Right lung (tissue), 10 donors: ENCODE measurements at places on chromosomes 13 and 19. TPM values are rescaled to one million over a fixed set of nuclear protein-coding genes. Genes with fewer than 3 reads are reported as not detected.

DNA sequence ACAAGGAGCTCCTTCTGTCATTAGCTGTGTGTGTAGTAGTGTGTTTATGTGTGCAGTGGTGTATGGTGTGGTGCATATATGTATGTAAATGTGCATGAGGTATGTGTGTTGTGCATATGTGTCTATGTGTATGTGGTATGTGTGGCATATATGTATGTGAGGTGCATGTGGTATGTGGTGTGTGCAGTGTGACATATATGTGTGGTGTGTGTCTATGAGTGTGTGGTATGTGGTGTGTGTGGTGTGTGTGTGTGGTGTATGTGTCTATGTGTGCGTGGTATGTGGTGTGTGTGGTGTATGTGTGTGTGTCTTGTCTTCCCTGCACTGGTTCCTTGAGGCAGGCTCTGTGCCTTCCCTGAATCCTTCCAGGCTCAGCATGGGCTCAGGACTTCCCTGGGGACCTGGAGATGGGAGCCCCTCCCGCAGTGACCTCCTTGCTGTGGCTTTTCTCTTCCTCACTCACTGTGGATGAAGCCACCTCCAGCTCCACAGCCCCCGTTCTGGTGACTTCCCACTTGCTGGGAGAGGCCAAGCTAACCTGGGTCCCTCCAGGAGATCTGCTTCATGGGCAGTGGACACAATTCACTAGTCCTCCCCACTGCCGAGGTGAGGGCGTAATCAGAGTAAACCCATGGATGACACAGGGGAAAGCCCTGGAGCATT, 64.2 kb downstream of the CCDC70 start:
- DNase-seq: no peak

- no peak for DNase-seq
These were observed 91.8 kb downstream of the COL4A2 start for GRCh38 chr13:110398564-110399507.

GRCh38 chr13:55553701-55554100, 1587.0 kb upstream of the PRR20A start:
- no peak for DNase-seq

DNA sequence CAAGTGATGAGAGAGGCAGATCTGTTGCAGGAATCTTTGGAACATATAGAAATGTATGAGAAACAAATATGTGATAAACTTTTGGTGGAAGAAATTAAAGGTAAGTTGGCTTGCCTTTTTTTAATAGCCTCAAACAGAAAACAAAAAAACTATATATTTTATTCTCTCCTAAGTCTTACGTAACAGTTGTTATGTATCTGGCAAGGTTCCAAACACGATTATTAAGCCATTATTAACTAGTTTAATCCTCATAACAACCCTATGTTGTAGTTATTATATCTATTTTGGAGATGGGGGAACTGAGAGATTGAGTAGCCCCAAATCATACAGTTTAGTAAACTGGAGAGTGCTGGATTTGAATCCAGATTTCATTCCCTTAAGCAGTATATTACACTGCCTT, 14.7 kb downstream of the NAA16 start:
- peak; percentile 15 for DNase-seq

GRCh38 chr13:36148446-36148845, 17.3 kb upstream of the DCLK1 start:
- no peak for DNase-seq

GRCh38 chr13:87894059-87894458, 222.9 kb downstream of the SLITRK5 start:
- no peak for DNase-seq

DNA sequence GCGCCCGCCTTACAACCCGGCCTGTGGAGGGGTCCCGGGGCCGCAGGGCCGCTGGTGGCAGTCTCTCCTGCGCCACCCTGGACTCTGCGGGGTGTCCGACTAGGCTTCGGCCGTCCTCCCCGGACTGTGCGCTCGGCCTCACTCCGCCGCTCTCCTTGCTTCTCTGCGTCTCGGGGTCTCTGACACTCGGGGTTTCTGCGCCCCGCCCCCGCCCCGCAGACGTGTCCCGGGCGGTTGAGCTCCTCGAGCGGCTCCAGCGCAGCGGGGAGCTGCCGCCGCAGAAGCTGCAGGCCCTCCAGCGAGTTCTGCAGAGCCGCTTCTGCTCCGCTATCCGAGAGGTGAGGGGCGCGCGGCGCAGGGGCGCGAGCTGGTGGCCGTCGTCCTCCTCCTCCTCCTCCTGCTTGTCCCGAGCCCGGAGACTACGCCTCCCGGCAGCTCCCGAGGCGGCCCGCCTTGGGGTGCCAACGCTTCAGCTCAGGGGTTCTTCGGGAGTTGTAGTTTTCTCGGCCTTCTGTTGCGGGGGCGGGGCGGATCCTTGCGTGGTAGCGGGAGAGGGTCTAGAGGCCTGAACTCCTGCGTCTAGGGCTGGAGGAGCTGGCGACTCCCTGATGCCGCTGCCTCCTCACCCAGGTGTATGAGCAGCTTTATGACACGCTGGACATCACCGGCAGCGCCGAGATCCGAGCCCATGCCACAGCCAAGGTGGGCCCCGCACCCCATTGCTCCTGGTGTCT, 627 bp downstream of the LIN7B start:
- peak; percentile 54 for DNase-seq

- no peak for DNase-seq
These were observed 7.2 kb downstream of the ZNF708 start for GRCh38 chr19:21321996-21322395.

DNA sequence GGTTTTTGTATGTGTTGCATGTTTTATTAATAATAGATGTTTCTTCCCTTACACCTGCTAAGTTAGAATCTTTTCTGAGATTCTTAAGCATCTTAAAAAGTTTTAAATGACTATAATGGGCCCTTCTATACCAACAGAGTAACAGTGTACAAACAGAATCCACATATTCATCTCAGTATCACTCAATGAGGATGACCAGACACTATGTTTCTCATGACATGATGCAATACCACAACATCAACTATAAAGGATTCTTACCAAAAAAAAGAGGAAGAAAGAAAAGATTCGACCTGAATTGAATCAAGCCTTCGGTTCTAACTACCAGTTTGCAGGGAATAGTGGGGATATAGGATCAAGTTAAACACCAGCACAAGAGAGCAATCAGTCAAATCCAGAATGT, 56.5 kb downstream of the INTS6 start:
- no peak for DNase-seq

DNA sequence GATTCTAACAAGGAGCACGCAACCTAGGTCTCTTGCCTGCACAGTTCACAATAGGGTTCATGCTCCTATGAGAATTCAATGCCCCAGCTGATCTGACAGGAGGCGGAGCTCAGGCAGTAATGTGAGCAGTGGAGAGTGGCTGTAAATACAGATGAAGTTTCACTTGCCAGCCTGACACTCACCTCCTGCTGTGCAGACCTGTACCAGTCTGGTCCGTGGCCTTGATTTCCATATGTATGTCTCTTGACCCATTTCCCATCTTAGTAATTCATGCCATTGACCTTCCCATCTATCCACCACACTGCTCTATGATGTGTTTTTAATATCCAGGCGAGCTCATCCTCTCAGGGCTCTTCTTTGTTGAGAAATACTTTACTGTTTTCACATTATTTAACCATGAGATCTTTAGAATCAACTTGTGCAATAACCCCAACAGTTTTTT, 95.2 kb downstream of the LRCH1 start:
- no peak for DNase-seq

- no peak for DNase-seq
These were observed 9.8 kb upstream of the MARCHF2 start for GRCh38 chr19:8403098-8403819.

DNA sequence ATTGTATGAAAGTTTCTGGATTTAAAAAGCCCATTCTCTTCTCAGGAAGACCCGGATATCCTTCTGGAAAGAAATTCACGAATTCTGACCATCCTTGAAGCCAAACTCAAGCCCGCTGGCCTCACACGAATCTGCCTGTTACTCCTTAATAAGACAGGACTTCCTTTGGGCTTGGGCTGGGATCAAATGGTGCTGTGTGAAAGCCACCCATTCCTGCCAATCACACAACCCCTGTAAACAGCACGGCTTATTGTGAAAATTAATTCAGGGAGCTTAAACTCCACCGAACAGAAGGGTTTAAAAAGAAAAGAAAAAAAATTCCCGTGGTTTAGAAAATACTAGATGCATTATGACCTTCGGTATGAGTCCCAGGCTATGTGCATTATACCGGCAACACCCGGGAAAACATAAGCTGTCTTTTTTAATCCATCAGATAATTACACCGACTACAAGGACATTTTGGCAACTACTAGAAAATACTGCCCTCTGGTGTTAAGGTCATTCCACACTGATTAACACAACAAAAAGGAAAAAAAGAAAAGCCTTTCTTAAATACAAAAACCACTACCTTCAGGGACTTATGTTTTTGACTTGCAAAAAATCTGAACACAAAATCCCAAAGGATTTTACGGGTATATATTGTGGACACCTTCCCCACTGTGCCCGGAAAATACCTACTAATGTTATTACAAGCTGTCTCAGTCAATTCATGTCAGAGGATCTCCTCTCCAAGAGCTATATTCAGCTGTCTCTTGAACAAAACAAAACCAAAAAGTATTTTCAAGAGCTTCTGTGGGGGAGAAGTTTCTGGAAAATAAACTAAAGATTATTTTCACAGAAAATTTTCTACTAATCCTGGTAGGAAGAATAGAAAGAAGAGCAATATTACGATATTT, 76.0 kb upstream of the LSM14A start:
- DNase-seq: peak; percentile 42

- DNase-seq: no peak
These were observed 4.9 kb upstream of the TEX26 start for GRCh38 chr13:30927595-30927994.

- DNase-seq: no peak
These were observed 12.4 kb upstream of the JUND start for GRCh38 chr19:18293642-18294466.

Gene RFC3
- polyA plus RNA-seq: 18.2 TPM

Gene ELSPBP1
- polyA plus RNA-seq: not detected

Gene LILRB1
- polyA plus RNA-seq: 1.3 TPM

Gene PLA2G4C
- 11.6 TPM for polyA plus RNA-seq

Gene CRB3
- 19.4 TPM for polyA plus RNA-seq

Gene RNF225
- polyA plus RNA-seq: not detected

Gene CEACAM5
- 0.16 TPM for polyA plus RNA-seq

Gene CATSPERD
- polyA plus RNA-seq: not detected
